ENCODE measurements at places on chromosomes 1 and 21.
A peak's percentile ranks its signal among the peaks of the same experiment; 100 is the strongest.

DNA sequence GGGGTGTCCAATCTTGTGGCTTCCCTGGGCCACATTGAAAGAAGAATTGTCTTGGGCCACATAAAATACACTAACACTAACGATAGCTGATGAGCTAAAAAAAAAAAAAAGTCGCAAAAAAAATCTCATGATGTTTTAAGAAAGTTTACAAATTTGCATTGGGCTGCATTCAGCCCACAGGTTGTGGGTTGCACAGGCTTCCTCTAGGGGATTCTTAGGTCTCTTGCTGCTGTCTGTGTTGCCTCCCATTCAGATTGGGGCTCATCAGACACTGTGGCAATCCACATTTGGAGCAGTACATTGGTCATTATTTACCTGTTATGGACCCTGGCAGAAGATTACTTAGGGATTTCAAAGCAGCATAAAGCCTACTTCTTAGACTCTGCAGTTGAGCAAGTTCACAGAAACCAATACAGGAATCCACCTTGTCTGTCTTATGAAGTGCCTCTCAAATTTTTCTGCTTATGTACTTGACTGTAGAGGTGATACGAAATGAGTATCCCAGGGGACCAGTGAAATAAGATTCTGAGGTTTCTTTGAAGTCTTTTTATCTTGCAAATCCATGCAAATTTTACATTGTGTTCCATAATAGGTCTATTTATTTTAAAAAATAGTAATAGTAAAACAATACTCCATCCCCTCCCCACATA, 205.5 kb downstream of the RPS6KC1 start:
- no peak for DNase-seq

- no peak for DNase-seq
These were observed 247.9 kb upstream of the DUSP10 start for GRCh38 chr1:221989741-221990140.

DNA sequence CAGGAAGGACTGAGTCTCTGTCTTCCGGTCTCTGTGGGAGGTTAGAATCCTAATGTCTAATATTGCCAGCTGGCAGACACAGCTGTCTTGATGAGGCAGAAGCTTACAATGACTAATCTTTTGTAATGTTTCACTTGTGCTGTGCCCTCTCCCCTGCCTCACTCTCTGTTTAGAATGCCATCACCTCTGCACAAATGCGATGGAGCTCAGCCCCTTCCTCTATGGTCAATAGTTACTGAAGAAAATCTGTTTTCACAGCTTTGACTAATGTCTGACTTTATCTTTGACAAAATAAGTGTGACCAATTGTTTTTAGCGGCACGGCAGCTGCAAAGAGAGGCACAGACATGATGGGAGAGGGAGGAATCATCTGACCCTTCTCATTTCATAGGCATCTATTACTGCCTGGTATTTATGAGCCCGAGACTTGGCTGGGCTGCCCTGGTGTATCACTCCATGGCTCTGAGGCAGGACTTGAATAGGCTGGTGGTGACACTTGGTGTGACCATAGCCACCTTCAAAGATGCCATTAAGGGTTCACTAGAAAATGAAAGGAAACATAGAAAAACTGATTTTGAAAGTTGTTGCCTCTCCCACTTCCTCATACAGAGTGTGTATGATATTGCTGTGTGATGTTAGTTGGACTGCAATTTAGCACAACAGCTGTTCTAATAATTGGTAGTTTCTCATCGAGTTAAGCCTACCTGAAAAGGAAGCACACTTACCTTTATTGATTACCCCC, 163.2 kb upstream of the NBPF11 start:
- no peak for DNase-seq

DNA sequence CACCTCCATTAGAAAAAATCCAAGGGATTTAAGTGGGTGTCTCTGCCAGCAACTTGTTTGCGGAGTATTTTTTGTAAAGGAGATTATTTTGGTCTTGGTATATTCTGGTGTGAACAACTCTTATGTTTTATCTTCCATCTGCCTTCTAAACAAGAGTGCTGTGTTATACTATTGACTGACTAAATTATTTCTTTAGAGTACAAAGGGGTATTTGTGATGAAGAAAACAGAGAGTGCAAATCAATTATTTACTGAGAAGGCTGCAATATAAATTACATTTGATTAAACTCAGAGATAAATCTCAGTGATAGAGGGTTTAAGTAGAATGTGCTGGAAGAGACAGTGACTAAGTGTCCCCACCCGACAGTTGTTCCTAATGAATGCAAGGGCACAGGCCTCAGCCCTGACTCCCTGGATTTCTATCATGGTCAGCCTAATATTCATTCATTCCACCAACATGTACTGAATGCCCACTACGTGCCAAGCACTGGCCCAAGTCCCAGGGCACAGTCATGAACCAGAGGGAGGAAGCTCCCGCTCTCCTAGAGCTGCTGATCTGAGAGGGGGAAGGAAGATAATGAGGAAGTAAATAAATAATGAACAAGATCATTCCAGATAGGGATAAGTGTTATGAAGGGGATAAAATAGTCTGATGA, 196.9 kb upstream of the C8B start:
- DNase-seq: peak; percentile 61

- DNase-seq: no peak
These were observed 4.8 kb downstream of the WDR26 start for GRCh38 chr1:224429616-224430326.

GRCh38 chr1:229410692-229411433, 23.0 kb downstream of the ACTA1 start:
- DNase-seq: no peak

- no peak for DNase-seq
These were observed 294.1 kb upstream of the SGIP1 start for GRCh38 chr1:66239834-66240233.

DNA sequence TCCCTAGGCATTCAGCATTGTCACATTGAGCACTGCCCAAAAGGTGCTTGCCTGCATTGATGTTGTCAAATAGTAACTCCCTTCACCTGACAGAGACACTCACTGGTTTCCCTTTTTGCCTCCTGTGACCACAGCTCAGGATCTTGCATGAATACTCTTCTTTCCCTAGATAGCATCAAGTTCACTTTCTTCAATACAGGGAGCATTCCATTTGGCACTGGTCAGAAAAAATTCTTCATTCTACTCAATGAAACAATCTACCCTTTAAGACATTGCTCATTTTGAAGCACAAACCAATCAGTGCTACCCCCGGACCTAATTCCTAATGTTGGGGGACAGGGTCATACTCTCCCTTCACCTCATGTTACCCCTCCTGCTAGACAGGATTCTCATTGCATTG, 319.0 kb upstream of the SNX7 start:
- no peak for DNase-seq

- no peak for DNase-seq
These were observed 345.0 kb downstream of the DISC1 start for GRCh38 chr1:231971397-231972110.

- DNase-seq: no peak
These were observed 51.1 kb upstream of the PDC start for GRCh38 chr1:186511761-186512637.

DNA sequence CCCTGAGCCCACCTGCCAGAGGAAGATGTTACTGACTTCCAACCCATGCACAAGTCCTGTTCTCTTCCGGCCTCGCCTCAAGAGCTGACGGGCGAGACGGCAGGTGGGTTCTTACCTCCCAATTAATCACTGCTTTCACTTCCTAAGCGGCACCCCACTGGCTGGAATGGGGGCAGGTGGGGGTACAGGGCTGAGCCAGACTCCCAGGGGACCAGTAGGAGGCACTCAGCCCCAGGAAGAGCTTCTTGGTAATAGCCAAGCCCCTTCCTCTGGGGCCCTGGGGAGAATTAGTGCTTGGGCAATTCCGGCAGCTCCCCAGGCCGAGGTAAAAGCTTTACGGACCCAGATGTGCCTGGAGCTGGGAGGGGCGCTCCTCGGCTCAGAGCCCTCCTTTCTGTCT, 9.7 kb downstream of the CNTN2 start:
- no peak for DNase-seq

GRCh38 chr1:48040154-48040553, 43.0 kb upstream of the TRABD2B start:
- no peak for DNase-seq

- no peak for DNase-seq
These were observed 29.1 kb upstream of the SCCPDH start for GRCh38 chr1:246695136-246695535.

DNA sequence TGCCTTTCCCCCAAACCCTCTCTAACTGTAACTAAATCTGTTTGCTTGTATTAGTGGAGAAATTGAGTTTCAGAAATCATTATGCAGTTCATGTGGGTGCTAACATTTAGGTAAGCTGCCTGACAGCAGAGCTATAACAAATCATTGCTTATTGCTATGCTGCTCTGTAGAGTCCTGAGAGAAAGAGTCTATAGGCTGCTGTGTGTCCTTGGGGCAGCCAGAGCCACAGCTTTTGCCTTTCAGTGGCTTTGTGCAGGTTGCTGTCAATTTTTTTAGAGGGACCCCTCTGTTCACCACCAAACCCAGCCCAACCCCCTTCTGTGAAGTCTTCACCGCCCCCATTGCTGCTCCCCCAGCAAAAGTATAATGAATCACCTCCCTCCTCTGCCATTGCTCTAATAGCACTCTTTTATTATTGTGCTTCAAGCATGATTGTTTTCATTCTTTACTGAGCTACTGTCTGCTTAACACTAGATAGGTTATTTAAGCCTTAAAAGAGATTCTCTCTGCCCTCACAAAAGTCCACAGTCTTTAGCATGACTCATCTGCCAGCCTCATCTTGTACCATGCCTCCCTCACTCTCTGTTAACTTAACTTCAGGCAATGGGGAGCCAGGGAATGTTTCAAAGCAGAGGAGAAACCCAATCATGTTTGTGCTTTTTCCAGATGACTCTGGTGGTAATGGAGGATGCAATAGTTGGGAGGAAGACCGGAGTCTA, 38.6 kb downstream of the DIRAS3 start:
- DNase-seq: no peak

GRCh38 chr1:111599781-111600693, 19.6 kb upstream of the RAP1A start:
- no peak for DNase-seq

DNA sequence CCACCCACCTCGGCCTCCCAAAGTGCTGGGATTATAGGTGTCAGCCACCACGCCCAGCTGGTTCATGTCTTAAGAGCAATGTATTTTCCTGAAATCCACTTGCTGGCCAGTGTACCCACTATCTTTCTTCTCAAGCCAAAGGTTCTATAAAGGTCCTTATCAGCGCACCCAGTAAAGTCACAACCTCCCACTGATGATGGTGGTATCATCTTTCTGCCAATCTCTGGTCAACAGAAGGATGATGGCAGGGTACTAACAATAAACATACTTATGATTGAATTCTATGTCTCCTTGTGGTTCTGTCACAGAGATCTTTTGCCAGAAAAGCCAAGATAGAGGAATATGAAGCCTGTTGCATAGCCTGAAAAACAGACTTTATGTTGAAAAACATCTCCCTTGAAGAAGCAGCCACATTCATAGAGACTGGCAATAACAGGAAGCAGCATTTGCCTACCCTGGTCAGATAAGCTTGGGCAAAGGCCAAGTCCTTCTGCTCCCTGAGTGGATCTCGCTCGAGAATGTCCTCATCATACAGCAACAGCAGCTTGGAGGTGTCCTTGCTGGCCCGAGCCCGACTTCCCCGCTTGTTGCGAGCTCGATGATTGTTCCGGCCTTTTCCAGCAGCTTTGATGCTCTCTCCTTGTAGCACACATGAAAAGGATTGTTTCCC, 73.0 kb downstream of the DAP3 start:
- no peak for DNase-seq

DNA sequence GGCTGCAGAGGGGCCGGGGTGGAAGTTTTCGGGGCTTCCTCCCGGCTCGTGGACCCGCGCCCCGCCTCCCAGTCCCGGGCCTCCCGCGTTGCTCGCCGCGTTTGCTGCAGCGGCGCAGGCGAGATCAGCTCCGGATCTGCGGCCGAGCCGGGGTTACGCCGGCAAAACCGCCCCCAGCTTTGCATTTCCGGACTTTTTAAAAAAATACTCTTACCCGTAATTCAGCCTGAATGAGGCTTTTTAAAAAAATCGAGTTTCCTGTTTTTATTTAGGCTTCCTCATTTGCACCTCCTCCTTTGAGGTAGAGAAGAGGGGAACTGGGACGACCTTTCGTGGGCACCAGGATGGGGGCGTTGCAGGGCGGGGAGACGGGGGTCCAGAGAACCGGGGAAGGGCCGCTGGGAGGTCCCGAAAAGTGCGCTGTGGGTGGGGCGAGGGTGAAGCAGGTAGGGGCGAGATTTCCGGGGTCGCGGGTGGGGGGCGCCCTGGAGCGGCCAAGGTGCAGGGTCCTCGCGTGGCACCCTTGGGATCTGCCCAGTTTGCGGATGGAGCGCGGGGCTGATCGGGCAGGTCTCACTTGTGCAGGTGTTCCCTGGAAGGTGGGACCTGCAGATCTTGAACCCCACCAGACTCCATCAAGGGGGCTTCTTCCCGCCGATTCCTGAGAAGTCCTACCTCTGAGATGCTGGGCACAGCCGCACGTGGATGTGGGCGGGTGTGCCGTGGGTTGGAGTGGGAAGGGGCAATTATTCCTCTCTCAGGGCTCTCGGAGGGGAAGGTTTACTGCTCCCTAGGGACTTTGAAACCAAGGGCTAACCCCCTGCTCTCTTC, 1.1 kb downstream of the PIK3CD start:
- no peak for DNase-seq

- DNase-seq: peak; percentile 37
These were observed 45.5 kb downstream of the GRIK3 start for GRCh38 chr1:36988741-36989193.

- DNase-seq: no peak
These were observed 267.8 kb upstream of the SNX7 start for GRCh38 chr1:98393719-98394118.

DNA sequence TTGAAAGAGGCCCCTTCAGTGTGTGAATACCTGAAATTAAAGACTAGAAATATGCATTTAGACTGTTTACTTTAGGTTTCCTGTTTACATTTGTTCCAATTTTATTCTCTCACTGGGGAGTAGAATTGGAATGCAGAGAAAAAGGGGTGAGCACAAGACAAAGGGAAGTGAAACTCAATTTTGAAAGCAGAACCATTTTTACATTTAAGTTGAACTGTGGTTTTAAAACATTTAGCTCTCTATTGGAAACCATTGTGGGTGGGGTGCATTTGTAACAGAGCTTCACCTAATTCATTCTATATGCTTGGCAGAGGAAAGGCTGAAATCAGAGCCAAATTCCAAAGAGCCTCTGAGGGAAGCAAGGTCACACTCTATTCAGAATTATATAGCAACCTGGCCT, 235.3 kb upstream of the C1orf105 start:
- no peak for DNase-seq

- no peak for DNase-seq
These were observed 23.4 kb upstream of the RNF187 start for GRCh38 chr1:228463559-228464455.
